ENCODE measurements at places on chromosomes 2 and 18.

DNA sequence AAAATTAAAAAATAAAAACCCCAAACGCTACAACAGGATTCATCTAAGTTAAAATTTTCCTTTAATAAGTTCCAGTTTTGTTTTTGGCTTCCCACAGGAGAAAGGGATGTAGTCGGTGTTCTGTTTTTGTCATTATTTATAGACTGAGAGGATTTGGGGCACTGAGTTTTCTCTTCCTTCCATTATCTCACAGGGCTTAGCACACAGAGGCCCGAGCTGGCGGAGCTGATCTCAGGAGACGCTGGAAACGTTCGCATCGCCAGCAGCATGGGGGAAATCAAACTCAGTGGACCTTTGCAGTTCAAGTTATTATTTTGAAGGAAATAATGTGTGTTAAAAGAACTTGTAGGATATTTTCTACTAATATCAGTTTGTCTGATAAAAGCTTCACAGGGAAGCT, 669.7 kb upstream of the SALL3 start:
- DNase-seq: no peak

GRCh38 chr2:219221957-219222518, 3.3 kb upstream of the ABCB6 start:
- no peak for DNase-seq

- no peak for DNase-seq
Measured at GRCh38 chr2:43701111-43701510, 24.9 kb upstream of the C1GALT1C1L start.

- DNase-seq: no peak
Measured at GRCh38 chr2:39608263-39608575, 57.5 kb upstream of the TMEM178A start.

GRCh38 chr2:68463287-68463877, 3.7 kb downstream of the FBXO48 start:
- no peak for DNase-seq

GRCh38 chr2:144607891-144608521, 88.1 kb upstream of the ZEB2 start:
- no peak for DNase-seq

- DNase-seq: no peak
Measured at GRCh38 chr2:197339016-197339415, 28.4 kb upstream of the ANKRD44 start.

GRCh38 chr2:64924170-64924934, 64.8 kb upstream of the SLC1A4 start:
- DNase-seq: no peak

DNA sequence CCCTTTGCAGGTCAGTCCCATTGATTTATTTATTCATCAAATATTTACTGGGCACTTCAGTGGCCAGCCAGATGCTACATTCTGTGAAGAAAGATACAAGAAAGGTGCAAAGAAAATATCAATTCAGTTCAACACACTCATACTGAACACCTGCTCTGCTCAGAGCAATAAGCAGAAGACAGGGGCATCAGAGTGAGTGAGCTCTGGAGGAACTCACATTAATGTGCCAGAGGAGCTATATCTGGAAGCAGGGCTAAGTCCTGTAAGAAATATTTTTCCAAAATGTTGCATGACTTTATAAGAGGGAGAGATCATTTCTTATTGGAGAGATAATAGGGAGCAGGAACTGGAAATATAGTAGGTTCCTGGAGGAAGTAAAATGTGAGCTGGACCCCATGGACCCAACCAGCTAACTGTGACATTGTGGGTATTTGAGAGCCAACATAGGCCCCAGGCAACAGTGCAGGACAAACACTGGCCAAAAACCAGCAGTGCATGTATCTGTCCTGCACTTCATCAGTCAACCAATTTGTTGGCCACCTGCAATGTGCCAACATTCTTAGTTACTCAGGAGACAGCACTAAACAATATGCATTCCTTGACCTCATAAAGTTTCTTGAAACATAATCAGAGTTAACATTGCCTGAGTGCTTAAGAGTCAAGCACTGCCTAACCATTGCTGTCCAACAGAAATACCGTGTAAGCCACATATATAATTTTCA, 102.7 kb upstream of the PTPRM start:
- DNase-seq: no peak

DNA sequence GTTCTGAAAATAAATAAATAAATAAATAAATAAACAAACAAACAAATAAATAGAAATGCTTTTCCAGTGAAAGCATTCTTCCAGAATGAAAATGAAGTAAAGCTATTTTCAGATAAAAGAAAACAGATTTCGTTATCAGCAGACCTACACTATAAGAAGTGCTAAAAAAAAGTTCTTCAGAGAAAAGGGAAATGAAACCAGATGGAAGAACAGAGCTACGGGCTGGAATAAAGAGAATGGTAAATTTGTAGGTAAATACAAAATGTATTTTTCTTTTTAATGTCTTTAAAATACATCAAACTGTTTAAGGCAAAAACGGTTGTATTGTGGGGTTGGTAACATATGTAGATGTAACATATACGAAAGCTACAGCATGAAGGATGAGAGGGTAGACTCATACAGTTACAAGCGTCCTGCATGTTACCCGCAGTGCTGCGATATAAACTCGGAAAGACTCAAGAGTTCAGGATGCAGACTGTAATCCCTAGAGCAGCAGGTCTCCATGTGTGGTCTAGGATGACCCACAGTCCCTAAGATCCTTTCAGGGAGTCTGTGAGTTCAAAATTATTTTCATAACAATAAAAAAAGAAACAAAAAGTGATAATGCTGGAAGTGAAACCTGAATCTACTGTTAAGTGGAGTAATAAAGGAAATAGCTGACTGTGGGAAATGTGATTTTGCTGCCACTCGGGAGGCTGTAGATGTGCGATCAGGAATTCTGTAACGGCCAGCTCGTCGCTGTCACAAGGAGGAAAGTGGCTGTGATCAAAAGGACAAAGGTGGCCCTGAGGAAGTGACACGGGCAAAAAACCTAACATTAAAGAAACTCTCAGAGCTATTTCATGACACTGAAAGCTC, 5.3 kb upstream of the RAB12 start:
- no peak for DNase-seq

DNA sequence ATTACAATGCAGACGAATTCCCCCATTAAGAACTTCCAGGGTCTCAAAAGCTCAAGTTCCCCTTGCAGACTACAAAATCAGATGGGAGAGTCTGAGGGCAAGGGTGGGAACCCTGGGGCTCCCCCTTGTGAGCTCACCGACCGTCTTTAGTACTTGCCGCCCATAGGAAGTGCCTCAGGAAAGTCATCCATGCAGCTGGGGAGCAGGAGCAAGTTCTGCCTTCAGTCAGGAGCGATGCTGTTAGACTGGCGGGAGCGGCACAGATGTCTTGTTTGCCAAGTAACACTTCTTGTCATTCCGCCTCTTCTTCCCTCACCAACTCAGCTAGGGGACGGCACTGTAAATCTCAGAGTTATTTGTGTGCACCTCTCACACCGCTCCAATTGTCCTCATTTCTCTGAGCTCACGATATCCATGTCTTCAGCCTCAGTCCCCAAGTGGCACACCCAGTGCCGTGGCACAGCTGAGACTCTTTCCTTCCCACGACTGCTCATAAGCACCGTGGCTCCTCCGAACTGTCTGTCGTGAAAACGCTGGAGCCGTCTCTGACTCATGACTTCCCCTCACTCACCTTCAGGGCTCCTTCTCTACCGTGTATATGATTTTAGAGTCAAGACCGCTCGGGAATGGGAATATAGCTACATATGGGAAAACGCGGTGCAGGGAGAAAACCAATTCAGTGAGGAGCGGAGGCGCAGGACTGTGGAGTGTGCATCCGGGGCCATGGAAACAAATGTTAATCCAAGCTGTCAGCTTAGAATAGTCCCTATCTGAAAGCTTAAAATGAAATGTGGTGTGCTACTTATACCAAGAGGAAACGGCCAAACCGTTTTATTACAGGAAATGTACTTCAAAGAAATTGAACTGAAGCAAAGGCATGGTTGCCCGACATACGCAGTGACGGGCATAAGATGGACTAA, 34.0 kb downstream of the UXS1 start:
- no peak for DNase-seq

DNA sequence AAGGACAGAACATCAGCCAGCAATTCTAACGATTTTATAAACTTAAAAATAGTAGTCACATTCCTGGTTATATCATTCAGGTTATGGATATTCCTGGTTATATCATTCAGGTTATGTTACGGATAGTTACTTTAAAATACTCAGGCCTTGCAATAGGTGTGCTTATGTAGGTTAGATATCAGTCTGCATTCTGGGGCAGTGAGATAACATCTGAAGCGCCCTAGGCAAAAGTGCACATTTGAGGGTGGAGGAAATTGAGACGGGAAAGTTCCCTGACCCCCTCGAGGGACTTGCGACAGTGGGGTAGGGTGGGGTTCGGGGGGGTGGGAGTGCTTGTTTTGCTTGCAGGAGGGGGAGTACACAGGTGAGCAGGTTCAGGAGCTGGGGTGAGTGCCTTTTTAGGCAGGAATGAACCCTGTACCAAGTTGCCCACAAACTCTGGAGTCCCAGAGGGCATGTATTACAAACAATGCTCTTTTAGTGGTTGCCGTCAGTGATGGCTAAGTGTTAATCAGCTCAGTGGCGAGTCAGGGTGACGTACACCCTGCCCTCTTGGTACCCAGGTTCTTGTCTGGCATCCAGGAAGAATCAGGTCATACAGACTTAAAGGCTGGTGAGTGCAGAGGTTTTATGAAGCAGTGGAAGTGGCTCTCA, 31.8 kb downstream of the CREG2 start:
- no peak for DNase-seq

- DNase-seq: no peak
Measured at GRCh38 chr2:170087413-170087793, 90.5 kb upstream of the MYO3B start.

GRCh38 chr2:44852594-44852993, 88.9 kb upstream of the SIX3 start:
- no peak for DNase-seq

All from right kidney (tissue), 9 donors.